A673 (cell line): ENCODE measurements at places on chromosomes 2 and 18. TPM values are rescaled to one million over a fixed set of nuclear protein-coding genes. Genes with fewer than 3 reads are reported as not detected.

FKBP1B gene
- total RNA-seq: 2.9 and 3.7 TPM in 2 replicates

NOL4 gene
- 34.4 and 36.7 TPM in 2 replicates for total RNA-seq

DNA sequence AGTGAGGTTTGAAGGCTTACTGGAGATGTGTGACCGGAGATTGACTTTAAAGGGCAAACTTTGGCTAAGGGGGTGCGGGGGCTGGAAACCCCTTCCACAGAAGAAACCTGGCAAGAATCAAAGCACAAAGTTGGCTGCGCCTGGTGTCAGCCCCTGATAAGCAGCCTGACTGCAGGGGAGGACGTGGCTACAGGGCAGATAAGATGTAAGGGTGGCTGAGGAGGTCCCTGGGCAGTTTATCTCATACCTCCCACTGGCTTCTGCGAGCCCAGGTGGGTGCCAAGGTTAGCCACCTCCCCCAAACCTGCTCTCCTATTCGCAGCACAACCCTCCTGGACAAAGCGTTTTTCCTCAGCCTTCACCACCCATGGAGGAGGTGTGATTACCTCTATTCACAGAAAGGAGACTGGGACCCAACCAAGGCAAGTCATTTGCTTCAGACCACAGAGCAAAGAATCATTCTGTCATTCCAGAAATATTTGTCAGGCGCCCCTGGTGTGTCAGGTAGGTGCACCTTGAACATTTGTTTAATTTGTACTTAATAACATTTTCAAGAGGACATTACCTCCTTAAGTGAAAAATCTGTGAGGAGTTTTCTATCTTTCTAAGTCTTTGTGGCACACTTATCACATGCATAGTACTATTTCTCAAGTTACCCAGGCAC lies 73.1 kb upstream of the IL1R1 start:
- H3K27me3 ChIP-seq: peaks cover 3% of the 10 kb centered on the region
- H3K27ac ChIP-seq: no peak overlapping the region
- H3K36me3 ChIP-seq: no peaks in the 10 kb centered on the region
- H3K4me1 ChIP-seq: no peaks in the 10 kb centered on the region

DNA sequence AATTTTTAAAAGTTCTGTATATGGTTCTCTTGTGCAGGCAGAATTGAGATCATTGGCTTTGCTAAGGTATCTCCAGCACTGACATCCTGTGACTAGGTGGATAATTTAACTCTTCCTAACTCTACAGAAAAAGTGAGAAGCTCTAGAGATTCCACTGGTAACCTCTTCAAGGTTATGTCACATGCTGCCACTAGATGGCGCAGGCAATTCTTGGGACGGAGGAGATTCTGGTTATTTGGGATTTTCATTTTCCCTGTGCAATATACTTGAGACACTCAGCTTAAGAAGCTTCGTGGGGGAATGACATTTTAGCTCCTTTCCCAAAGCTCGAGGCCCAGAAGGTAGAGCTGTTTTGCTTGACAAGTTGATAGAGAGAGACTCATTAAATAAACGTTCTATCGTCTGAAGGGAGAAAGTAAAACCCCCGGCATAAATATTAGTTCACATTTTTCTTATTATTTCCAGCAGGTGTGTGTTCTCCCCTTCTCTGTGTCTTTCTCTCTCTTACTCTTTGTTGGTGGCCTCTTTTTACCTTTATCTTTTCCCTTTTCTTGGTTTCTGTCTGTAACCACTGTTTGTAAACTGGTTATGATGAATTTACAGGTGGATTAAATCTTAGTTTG lies 26.6 kb upstream of the LANCL1 start:
- no peak overlapping the region for H3K27ac ChIP-seq
- no peak overlapping the region for H3K4me3 ChIP-seq
- no peaks in the 10 kb centered on the region for H3K36me3 ChIP-seq
- peak; percentile 72 for DNase-seq
- peaks cover 5% of the 10 kb centered on the region for H3K4me1 ChIP-seq

- H3K4me3 ChIP-seq: no peak overlapping the region
- H3K36me3 ChIP-seq: no peaks in the 10 kb centered on the region
- no peak for DNase-seq
- no peaks in the 10 kb centered on the region for H3K4me1 ChIP-seq
Observed at GRCh38 chr18:57516056-57516455, 70.4 kb downstream of the FECH start.

MOCOS gene
- not detected in 2 replicates for total RNA-seq

SKA1 gene
- 37.3 and 41.8 TPM in 2 replicates for total RNA-seq

- H3K36me3 ChIP-seq: peaks cover 12% of the 10 kb centered on the region
- no peak overlapping the region for H3K27ac ChIP-seq
- no peak overlapping the region for H3K4me3 ChIP-seq
- DNase-seq: no peak
- no peaks in the 10 kb centered on the region for H3K4me1 ChIP-seq
Observed at GRCh38 chr2:128195435-128195984, 104.5 kb downstream of the UGGT1 start.

GRCh38 chr2:208269091-208269490 lies 3.0 kb downstream of the PIKFYVE start:
- H3K27ac ChIP-seq: no peak overlapping the region
- DNase-seq: peak; percentile 42
- H3K4me1 ChIP-seq: peaks cover 17% of the 10 kb centered on the region
- H3K4me3 ChIP-seq: no peak overlapping the region

- H3K27ac ChIP-seq: no peak overlapping the region
- H3K4me1 ChIP-seq: peaks cover 27% of the 10 kb centered on the region
- no peaks in the 10 kb centered on the region for H3K27me3 ChIP-seq
- no peaks in the 10 kb centered on the region for H3K36me3 ChIP-seq
Observed at GRCh38 chr2:96527286-96528005, 9.1 kb upstream of the ARID5A start.

DNA sequence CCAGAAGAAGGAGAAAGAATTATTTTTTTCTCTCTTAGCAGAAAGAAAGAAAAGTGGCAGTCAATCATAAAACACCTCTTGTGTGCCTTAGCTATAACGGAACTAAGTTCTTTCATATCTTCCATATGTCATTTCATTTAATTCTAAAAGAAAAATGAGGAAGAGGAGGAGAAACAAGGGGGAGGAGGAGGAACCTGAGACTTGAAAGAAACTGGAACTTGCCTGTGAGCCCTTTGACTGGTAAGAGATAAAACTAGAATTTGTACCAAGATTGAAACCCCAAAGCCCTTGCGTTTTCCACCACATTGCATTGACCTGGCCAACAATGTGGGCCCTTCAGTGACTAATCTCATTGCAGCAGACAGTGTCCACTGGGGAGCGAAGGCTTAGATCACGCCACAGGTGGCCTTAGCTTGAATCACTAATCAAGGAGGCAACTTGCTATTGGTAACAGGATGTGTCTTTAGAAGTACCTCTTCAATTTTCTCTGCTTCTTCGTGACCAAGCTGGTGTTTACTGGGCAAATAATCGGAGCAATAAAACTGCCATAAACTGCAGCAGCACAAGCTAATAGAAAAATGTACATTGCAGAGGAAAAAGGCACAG lies 307.9 kb downstream of the CLIP4 start:
- H3K27ac ChIP-seq: no peak overlapping the region
- H3K27me3 ChIP-seq: no peaks in the 10 kb centered on the region
- no peaks in the 10 kb centered on the region for H3K36me3 ChIP-seq
- DNase-seq: no peak
- no peak overlapping the region for H3K4me3 ChIP-seq

- no peaks in the 10 kb centered on the region for H3K4me1 ChIP-seq
- H3K4me3 ChIP-seq: no peak overlapping the region
- H3K27me3 ChIP-seq: no peaks in the 10 kb centered on the region
- H3K27ac ChIP-seq: no peak overlapping the region
Observed at GRCh38 chr2:184683911-184684310, 85.6 kb downstream of the ZNF804A start.

- H3K27ac ChIP-seq: no peak overlapping the region
- DNase-seq: no peak
- no peak overlapping the region for H3K4me3 ChIP-seq
- no peaks in the 10 kb centered on the region for H3K36me3 ChIP-seq
- peaks cover 8% of the 10 kb centered on the region for H3K27me3 ChIP-seq
Observed at GRCh38 chr2:133992454-133992853, 261.4 kb upstream of the MGAT5 start.

DNA sequence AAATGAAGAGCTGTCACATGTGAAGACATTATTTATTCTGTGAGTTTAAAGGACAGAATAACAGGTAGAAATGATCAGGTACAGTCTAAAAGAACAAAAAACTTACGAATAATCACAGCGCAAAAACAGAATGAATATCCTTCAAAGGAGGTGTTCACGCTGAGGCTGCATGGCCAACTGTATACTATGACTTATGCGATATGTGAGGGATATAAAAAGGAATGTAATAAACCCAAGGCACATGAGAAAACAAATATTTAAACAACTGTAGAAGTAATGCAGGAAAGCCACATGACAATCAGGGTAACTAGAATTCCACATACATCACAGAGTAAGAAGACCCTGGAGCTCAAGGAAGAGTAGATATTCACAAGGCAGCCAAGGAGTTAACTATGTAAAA lies 81.3 kb downstream of the RTTN start:
- H3K36me3 ChIP-seq: no peaks in the 10 kb centered on the region
- no peak for DNase-seq
- H3K4me3 ChIP-seq: no peak overlapping the region
- no peaks in the 10 kb centered on the region for H3K27me3 ChIP-seq

DTYMK gene
- 139 TPM in 2 replicates for total RNA-seq
